Motor neuron (in vitro differentiated cells): ENCODE measurements at places on chromosomes 12 and 14. TPM values are rescaled to one million over a fixed set of nuclear protein-coding genes. Genes with fewer than 3 reads are reported as not detected.
A peak's percentile ranks its signal among the peaks of the same experiment; 100 is the strongest.

- ATAC-seq, result no peak
Observed at GRCh38 chr12:51205350-51205749, 12.5 kb downstream of the POU6F1 start.

SERPINA1 gene
- 0.78 and 0.96 TPM in 2 replicates for total RNA-seq

GRCh38 chr12:10331642-10332239 is 24.1 kb downstream of the KLRD1 start:
- ATAC-seq, result peak; percentile 39

DNA sequence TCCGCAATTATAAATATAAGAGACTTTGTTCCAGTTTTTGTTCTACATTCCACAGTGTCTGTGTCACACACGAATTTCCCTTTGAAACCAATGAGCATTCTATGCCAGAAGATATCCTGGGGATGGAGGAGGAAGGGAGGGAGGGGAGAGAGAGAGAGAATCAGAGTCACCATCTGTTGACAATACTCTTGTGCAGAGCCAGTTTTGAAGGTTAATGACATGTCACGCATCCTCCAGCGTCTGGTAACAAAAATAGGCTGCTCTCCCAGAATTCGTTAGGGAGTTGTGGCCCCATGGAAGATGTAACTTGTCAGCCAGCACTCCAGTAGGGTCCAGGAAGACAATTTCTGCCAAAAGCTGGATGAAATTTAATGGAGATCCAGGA is 213.5 kb upstream of the KRR1 start:
- peak; percentile 85 for ATAC-seq

- no peak for ATAC-seq
Observed at GRCh38 chr12:43883748-43884147, 47.9 kb downstream of the TMEM117 start.

BAZ2A gene
- 31.2 and 40.6 TPM in 2 replicates for total RNA-seq

DNA sequence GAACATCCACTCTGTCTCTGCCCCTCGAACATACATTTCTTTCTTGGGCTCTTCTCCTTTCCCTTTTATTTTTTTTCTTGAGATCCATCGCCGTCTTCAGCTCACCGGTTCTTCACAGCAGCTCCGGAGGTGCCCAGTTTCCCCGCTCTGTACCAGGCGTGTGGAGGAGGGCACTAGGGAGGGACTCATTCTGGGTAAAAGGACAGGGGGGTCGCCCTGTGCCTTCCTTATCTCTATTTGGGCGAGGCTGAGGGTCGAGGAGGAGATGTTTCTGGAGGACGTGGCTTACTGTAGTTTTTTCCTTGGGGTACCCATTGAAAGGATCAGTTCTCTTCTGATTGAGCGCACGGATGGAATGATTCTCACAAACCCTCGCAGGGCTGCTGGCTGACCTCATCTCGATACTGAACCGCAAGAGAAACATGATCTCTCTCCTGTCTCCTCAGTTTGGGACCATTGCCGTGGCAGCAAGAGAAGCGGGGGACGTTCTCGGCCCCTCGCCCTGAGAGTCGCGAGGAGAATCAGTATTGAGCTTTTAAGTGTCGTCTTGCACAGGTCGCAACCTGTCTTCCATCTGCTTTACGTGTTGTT is 386 bp downstream of the LIN52 start:
- peak; percentile 7 for ATAC-seq

TCL1B gene
- not detected in 2 replicates for total RNA-seq

CBLN3 gene
- 1.1 and 1.3 TPM in 2 replicates for total RNA-seq

GRCh38 chr14:20998674-20999366 is at the start of gene SLC39A2:
Gene SLC39A2 (plus strand): TSS chr14:20999293. CDS start chr14:20999447, 154 bp downstream.
- ATAC-seq, result peak; percentile 99

MEG3 gene
- 995 and 1,057 TPM in 2 replicates for total RNA-seq

DNA sequence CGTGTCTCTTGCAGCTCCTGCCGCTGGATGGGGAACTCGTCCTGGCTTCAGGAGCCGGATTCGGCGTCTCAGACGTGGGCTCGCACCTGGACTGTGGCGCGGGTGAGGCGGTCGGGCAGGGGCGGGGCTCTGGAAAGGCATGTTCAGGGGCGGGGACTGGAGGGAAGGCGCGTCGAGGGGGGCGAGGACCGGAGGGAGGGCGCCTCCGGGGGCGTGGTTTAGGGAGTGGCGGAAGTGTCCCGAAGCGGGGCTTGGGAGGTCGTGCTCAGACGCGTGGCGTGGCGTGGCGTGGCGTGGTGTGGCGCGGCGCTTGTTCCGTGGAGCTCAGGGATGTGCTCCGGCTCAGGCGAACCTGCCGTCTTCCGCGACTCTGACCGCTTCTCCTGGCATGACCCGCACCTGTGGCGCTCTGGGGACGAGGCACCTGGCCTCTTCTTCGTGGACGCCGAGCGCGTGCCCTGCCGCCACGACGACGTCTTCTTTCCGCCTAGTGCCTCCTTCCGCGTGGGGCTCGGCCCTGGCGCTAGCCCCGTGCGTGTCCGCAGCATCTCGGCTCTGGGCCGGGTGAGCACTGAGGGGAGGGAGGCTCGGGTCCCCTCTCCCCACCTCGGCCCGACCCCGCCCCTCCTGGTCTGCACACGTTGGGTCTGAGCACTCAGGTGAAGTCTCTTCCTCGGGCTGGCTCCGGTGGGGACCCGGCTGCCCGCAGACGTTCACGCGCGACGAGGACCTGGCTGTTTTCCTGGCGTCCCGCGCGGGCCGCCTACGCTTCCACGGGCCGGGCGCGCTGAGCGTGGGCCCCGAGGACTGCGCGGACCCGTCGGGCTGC is 6.2 kb downstream of the AMN start:
- peak; percentile 24 for ATAC-seq

KRT81 gene
- not detected in 2 replicates for total RNA-seq

ZNF268 gene
- total RNA-seq, result 22.2 and 22.9 TPM in 2 replicates

- ATAC-seq, result peak; percentile 6
Observed at GRCh38 chr12:6073426-6073825, 51.0 kb downstream of the VWF start.
